Stimulated activated CD4-positive, alpha-beta T cell treated with anti-CD3 and anti-CD28 coated beads, TNF-alpha, amount 100 ng/mL, for 24 hours (primary cell): ENCODE measurements at places on chromosomes 1 and 21.

- no peak for DNase-seq
Measured at GRCh38 chr1:3244025-3244926, 175.3 kb downstream of the PRDM16 start.

- no peak for DNase-seq
Measured at GRCh38 chr21:40242586-40243265, 375.5 kb downstream of the PCP4 start.

DNA sequence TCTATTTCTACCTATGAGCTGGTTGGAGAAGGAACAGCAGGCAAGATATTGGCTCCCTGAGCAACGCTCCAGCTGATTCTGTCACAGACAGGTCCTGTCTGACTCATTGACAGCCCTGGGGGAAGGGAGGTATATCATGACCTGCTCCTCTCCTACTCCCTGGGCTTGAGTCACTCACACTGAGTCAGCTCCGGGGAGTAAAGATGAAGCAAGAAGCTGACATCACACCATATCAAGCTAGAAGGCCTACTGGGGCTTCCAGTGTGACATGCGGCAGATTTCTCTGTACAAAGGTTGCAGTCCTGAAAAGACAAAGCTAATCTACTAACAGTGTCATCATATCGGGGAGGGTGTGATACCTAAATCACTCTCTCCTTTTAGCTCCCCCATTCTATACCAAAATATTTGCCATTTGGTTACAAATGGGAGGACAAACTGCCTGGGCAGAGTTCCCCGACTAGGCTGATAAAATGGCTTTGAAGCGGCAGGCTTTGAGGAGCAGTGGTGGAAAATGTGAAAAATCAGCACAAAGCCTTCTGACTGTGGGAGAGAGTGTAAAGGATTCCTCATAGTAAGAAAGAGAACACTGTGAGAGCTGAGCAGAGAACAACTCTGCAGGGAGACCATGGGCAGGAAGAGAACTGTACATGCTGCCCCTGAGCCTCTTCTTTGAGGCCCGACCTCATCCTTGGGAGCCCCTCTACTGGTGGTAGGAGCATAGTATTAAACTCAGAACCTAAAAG is 15.5 kb downstream of the PI4KB start:
- DNase-seq: peak; percentile 85

DNA sequence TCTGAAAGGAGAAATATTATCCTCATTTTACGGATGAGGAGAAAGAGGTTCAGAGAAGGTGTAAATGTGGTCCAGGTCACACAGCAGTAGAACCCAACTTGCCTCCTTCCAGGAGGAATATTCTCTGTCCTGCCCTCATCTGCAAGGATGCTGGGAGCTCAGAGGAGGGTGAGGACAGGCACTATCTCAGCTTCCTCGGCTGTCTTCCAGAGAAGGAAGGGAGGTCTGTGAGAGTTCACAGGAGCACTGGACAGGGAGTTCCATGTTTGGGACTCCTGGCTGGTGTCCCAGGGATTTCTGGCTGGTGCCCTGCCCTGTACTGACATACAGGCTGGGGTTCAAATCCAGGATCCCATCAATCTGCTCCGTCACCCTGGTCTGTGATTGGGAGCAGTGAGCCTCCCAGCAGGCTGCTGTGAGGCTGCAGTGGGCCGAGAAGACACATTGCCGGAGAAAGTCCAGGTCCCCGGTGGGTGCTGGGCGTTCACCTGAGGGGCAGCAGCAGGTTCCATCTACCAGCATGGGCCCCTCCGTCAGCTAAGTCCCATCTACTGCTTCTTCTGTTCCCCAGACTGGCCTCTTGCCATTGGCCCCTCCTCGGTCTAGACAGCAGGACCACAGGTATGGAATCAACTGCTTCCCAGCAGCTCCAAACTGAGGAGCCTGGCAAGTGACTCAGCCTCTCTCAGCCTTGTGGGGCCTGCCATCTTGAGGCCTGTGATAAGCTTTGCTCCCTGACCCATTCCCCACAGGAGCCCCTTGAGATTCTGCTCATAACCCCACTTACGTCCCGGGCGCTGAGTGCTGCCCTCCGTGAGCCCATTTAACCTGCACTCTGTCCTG is 8.5 kb upstream of the BSND start:
- DNase-seq: no peak

- peak; percentile 54 for DNase-seq
Measured at GRCh38 chr1:15323351-15323988, 76.4 kb downstream of the FHAD1 start.

- no peak for DNase-seq
Measured at GRCh38 chr1:223198628-223198965, 55.5 kb upstream of the TLR5 start.

DNA sequence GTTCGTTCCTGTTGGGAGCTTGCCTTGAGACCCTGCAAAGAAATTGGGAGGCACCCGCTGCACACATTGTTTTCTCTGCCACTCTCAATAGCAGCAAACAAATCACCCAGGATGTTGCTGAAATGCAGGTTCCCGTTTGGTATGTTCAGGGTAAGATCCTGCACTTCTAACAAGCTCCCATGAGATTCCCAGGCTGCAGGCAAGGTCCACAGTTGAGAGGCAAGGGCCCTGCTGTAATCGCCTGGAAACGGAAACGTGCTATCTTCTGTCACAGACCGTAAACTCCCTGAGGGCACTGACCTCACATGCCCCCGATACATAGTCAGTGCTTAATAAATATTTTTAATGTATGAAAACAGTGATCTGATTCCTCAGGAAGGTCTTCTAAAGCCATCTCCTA is 37.8 kb downstream of the XCL1 start:
- no peak for DNase-seq
